Naive thymus-derived CD4-positive, alpha-beta T cell (primary cell): ENCODE measurements at places on chromosomes 3 and 15.

GRCh38 chr3:51243924-51244323, 141.2 kb upstream of the MANF start:
- no peak for DNase-seq

GRCh38 chr15:88246666-88247446, 9.7 kb downstream of the NTRK3 start:
- peak; percentile 72 for DNase-seq

- no peak for DNase-seq
Measured at GRCh38 chr3:154660811-154661210, 230.8 kb upstream of the GPR149 start.

- DNase-seq, result no peak
Measured at GRCh38 chr3:40328374-40328773, 18.9 kb downstream of the EIF1B start.

GRCh38 chr15:88243895-88244787, 12.4 kb downstream of the NTRK3 start:
- no peak for DNase-seq

- no peak for DNase-seq
Measured at GRCh38 chr3:170387950-170388349, 30.4 kb downstream of the SKIL start.

DNA sequence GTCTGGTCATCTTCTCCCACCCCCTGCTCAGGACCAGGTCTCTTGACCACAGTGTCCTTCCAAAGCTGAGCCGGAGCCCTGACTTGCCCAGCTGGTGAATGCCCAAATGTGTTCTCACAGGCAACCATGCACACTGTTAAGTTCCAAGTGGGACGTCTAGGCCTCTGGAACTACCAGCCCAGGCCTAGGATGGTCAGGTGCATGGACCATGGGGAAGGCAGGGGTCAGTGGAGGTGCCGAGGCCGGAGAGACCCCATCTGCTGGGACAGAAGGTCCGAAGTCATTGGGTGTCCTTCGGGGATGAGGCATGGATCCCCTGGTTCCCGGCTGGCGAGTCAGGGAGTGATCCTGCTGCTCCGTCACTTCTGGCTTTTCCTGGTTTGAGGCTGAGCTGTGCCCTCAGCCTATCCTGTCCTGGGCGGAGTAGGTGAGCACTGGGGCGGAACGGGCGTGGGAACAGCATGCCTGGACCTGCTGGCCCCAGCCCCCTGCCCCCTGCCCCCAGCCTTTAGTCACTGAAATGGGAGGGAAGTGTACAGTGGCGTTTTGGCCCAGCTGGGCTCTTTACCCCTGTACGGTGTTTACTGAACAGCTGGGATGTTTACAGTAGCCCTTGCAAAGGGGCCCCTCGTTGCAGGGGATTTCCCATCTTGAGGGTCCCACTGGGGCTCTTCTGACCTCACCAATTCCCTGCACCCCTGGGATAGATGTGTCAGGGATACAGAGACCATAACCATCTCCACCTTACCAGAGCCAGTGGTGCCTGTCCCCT, 12.1 kb downstream of the SEMA3F start:
- DNase-seq, result no peak

- no peak for DNase-seq
Measured at GRCh38 chr3:66113542-66113941, 74.8 kb upstream of the MAGI1 start.

- DNase-seq, result no peak
Measured at GRCh38 chr3:114558271-114558670, 264.4 kb downstream of the TIGIT start.

DNA sequence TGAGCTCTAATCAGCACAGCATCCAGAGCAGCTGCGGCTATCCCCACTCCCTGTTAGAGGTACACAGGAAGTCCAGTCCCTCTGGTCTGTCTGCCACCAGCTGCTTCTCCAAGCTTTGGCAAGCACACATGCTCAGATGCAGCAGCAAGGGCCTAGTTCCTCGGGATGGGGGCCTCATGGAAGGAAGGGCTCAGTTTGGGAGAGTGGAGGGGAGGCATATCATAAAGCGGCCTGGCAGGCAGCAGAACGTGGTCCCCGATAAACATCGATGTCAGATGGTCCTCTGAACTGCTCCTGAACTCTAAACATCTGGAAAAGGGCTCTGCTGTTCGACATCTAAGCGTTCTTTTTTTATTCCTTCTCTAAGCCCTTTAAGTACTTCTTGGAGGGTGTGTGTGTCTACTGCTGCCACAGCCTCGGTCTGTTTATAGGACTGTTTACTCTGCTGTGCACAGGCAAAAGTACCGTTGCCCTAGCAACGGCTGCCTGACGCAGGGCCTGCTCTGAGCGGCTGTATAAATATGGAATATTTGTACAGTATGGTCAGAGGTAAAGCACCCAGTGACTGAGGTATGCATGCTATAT, 74.6 kb downstream of the PRICKLE2 start:
- DNase-seq, result no peak

- no peak for DNase-seq
Measured at GRCh38 chr15:36882487-36883131, 217.7 kb downstream of the MEIS2 start.

GRCh38 chr3:51962854-51963530, 4.3 kb downstream of the PCBP4 start:
- no peak for DNase-seq

GRCh38 chr15:88015228-88015860, 241.2 kb downstream of the NTRK3 start:
- DNase-seq, result no peak

GRCh38 chr3:136018876-136019275, 53.3 kb downstream of the PPP2R3A start:
- DNase-seq, result no peak

- no peak for DNase-seq
Measured at GRCh38 chr3:141109751-141110150, 58.6 kb downstream of the SPSB4 start.

DNA sequence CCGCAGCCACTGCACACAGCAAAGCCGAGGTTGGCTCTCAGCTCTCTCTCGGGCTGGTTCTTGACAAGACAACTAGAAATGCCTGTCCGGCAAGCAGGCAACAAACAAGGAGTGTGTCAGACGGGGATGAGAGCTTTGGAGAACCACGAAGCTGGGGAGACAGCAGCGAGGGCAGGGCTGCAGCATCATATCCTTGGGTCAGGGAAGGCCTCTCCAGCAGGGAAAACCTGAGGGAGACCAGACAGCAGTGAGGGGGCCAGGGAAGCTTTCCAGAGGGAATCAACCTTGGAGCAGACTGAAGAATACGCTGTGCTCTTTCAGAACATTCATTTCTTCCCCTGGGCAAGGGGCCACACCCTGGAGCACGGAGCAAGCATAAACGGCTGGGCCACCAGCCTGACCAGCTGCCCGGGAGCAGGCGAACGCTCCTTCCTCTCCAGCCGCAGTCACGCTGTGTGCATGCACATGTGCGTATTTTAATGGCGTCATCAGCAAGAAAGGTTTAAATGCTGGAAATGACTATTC, 58.7 kb downstream of the CHSY1 start:
- DNase-seq, result no peak

DNA sequence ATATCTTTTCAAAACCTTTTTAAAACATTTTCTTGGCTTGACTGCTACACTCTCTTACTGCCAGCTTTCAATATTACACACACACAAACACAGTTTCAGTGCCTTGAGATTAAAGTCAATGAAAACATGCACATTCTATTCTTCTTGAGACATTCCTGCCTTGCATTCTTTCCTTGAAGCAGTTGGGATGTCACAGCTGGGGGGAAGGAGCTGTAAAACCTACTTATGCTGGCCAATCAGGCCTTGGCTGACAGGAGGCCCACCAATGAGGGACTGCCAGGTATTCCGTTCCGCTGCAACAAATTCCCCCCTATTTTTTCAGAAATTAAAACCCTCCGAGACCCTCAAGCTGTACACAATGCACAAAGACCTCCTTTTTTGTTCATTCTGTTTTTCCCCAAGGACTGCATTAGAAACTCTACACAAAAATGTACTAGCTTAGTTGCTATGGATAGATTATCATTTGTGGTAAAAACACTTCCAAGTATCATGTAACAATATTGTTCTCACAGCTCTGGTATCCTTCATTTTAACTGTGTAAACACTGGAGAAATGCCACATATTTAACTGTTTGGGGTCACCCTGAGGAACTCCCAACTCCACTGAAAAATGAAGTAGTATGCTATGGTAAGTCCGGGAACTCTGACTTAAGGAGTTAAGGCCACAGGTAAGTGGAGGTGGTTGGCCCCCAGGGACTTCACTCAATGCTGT, 18.5 kb downstream of the FSTL1 start:
- no peak for DNase-seq

DNA sequence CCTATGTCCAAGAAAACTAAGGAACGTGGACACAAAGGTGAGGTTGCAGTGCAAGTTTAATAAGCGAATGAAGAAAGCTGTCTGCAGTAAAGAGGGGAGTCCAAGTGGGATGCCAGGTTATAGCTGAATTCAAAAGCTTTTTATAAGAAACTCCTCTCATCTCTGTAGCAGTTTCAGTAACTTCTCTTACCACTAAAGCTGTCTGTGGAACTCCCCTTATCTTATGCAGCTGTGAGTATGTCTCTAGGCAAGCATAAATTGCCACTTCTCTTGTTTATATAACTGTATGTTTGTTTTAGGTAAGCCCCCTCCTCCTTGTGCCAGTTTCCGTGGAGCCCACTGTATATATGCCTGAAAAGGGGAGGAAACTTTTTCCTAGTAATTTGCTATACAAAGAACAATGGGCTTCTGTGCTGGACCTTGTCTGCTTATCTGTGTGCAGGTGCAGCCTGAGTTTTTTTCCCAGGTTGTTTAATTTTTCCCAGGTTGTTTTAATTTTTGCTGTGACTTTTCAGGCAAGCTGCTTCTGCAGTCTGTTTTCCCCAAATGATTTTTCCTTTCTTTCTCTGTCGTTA, 875.1 kb upstream of the EPHA6 start:
- no peak for DNase-seq

- DNase-seq, result no peak
Measured at GRCh38 chr3:98333989-98334606, 19.6 kb upstream of the OR5K4 start.
